ENCODE measurements at places on chromosomes 3 and 15. TPM values are rescaled to one million over a fixed set of nuclear protein-coding genes. Genes with fewer than 3 reads are reported as not detected.

CASR gene
- not detected for total RNA-seq

DNA sequence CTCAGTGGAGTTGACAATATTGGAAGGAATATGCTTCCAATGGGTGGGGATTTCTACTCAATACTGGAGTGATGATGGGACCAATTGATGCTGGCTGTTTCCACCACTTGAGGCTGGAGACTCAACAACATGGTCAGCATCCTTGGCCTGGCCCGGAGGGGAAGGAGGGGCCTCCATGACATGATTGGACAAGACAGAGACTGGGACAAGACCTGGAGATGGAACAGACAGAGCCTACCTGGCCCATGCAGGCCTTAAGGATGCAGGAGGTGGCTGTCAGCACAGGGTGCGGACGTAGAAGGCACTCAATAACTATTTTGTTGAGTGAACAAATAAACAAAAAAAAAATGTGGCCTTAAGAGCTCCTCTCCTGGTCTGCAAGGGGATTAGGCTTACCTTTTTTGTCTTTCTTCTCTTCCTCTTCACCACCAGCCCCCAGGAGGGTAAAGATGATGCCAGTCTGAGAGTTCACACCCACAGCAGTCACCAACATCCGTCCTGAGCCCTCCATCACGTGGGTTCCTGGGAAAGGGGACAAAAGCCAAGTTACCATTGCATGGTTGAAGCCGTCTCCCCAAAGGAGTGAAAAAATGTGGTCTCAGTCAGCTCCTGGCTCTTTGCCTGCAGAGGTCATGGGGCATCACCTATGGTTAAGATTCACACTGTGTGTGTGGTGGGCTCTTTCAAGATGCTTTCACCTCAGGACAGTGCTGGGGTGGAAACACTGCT is 67.1 kb upstream of the SEC13 start:
- no peaks in the 10 kb centered on the region for H3K36me3 ChIP-seq
- no peak overlapping the region for H3K4me3 ChIP-seq
- H3K4me1 ChIP-seq = no peaks in the 10 kb centered on the region
- DNase-seq = no peak
- H3K27me3 ChIP-seq = no peaks in the 10 kb centered on the region

TRIM59 gene
- 3.8 TPM for total RNA-seq

STARD5 gene
- total RNA-seq = 5.7 TPM

GRCh38 chr15:86178845-86179244 is 99.2 kb downstream of the AGBL1 start:
- H3K36me3 ChIP-seq = no peaks in the 10 kb centered on the region
- H3K27ac ChIP-seq = no peak overlapping the region
- DNase-seq = no peak
- H3K4me1 ChIP-seq = no peaks in the 10 kb centered on the region
- H3K27me3 ChIP-seq = no peaks in the 10 kb centered on the region

ABHD17C gene
- 23.4 TPM for total RNA-seq

- no peaks in the 10 kb centered on the region for H3K27me3 ChIP-seq
- peak overlapping the region; percentile 3 for H3K27ac ChIP-seq
- no peaks in the 10 kb centered on the region for H3K36me3 ChIP-seq
These were observed 105.8 kb downstream of the FNDC3B start for GRCh38 chr3:172145031-172145686.

DUOX2 gene
- total RNA-seq = 8.8 TPM

GCNT3 gene
- 0.30 TPM for total RNA-seq

- H3K4me1 ChIP-seq = no peaks in the 10 kb centered on the region
- H3K4me3 ChIP-seq = no peak overlapping the region
- no peaks in the 10 kb centered on the region for H3K36me3 ChIP-seq
These were observed 37.6 kb downstream of the IGF2BP2 start for GRCh38 chr3:185786956-185787877.

GOLGA6D gene
- not detected for total RNA-seq

- H3K27me3 ChIP-seq = no peaks in the 10 kb centered on the region
- H3K27ac ChIP-seq = no peak overlapping the region
- H3K36me3 ChIP-seq = no peaks in the 10 kb centered on the region
- no peak overlapping the region for H3K4me3 ChIP-seq
These were observed 122.2 kb upstream of the DCBLD2 start for GRCh38 chr3:99023590-99024192.

P2RY12 gene
- not detected for total RNA-seq

GRCh38 chr3:134677987-134678308 is 27.1 kb upstream of the KY start:
- no peak overlapping the region for H3K4me3 ChIP-seq
- DNase-seq = no peak
- H3K4me1 ChIP-seq = no peaks in the 10 kb centered on the region

GALNT15 gene
- 4.4 TPM for total RNA-seq

GOLGA8O gene
- total RNA-seq = not detected

Data from upper lobe of left lung (tissue), 6 donors.